Stimulated activated naive CD8-positive, alpha-beta T cell treated with anti-CD3 and anti-CD28 coated beads, Interleukin-15, Interleukin-2, amounts not matched to agents 100 U/mL and 50 U/mL, for 24 hours (primary cell): ENCODE measurements at places on chromosomes 5 and 9.
A peak's percentile ranks its signal among the peaks of the same experiment; 100 is the strongest.

DNA sequence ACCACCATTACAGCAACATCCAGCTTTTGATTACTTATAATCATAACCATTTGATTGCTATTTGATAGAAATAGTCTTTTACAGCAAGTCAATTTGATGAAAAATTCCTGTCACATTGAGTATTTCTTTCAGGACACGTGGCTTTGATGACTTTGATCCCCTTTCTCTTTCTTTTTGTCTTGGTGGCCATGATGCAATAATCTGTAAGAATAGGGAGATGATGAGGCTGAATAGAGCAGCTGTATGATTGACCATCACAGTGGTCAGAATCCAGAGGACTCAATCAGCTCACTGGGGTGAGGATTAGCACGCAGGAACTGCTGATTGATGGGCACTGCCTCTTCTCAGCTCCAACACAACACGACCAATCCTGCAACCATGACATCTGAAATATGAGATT lies 262.7 kb downstream of the PARP8 start:
- no peak for DNase-seq

DNA sequence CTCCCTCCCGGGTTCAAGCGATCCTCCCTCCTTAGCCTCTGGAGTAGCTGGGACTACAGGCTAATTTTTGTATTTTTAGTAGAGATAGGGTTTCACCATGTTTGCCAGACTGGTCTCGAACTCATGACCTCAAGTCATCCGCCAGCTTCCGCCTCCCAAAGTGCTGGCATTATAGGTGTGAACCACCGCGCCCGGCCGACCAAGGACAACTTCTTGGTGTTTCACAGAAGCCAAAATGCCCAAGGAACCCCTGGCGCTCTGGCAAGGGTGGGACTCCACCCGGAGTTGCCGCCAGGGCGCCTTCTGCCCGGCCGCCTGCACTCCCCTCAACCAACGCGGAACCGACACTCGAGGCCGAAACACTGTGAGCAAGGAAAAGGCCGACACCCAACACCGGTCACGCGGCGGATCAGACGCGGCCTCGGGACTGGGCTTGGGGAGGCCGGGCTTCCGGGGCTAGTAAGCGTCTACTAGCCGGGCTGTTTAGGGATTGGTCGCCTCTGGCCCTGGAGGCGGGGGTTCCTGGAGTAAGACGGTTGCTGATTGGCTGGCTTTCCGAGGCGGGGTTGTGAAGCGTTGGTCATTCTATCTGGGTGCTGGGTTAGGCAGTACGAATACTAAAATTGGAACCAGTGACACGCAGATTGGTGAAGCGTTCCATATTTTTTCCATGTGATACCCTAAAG lies 7.7 kb upstream of the CFAP157 start:
- DNase-seq, result peak; percentile 88

- DNase-seq, result no peak
These were observed 33.0 kb upstream of the SLC25A51 start for GRCh38 chr9:37936965-37937364.

DNA sequence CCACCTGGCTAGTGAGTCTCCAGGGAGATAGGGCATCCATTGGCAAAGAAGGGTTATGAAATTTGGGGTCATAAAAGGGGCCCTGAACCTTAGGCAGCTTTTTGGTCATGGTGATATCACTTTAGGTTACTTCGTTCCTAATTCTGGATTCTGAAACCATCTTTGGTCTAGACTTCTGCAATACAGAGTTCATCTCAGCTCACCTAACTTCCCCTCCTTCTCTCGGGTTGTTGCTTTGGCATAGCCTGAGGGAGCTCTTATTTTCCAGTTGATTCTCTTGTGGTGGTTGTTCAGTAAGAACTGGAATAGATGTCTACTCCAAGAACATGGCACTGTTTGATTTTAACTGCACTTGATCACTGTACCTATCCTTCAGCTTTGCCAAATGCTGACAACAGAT lies 148.9 kb upstream of the RUSC2 start:
- no peak for DNase-seq

GRCh38 chr9:7163932-7164331 lies 406.2 kb downstream of the KDM4C start:
- DNase-seq, result no peak

GRCh38 chr5:64653766-64654560 lies 36.3 kb upstream of the SHISAL2B start:
- DNase-seq, result no peak

- no peak for DNase-seq
These were observed 81.5 kb downstream of the NIPBL start for GRCh38 chr5:36957953-36958537.

DNA sequence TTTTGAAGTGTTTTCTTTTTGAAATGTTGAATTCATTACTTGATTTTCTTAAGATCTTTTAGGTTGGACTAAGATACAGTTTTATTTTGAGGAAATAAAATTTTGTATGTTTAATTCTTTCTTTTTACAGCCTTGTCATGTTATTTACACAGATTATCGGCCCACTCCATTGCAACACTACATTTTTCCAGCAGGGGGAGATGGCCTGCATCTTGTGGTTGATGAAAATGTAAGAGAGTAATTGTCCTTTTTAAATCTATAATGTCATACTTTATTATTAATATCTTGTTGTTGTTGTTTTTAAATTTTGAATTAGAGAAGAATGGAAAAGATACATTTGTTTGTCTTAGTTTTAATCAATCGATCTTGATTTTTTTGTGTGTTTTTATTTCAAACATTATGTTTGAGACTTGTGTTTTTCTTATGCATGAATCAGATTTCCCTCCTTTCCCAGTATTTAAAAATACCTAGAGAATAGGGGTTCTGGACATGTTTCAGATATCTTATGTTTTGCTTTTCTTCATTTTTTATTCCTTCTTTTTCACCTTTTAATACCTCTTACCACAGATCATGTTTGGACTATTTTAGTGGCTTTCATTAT lies 36.7 kb downstream of the MTREX start:
- DNase-seq, result peak; percentile 67

DNA sequence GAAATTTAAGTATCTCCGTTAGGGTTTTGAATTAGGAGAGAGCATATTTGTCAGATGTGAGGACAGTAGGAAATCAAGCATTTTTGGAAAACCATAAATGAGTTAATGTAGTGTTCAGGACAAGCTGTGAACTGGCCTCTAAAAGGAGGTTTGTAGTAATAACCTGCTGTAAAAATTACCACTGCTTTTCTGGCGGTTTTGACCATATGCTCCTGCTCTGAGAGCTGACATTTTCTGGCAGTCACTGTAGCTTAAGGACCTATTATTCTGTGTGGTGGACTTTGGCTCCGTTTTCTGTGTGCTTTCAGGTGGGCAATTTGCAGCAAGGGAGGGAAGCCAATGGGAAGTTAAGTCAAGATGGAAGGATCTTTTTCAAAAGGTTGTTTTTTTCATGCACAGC lies 111.1 kb downstream of the SGCD start:
- DNase-seq, result no peak

DNA sequence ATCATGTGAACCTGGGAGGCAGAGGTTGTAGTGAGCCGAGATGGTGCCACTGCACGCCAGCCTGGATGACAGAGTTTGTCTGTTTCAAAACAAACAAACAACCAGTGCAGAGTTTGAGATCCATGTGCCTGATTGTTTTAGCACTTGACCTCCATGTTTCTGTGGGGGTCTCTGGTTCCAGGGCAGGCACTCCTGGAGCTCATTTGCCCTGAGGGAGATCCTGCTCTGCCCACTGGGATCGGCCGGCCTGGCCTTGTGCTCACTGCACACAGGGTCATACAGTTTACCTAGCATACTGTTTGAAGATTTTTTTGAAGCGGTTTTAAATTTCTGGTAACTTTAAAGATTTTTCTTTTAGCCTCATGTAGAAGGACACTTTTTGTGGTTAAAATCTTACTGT lies 78.4 kb downstream of the EHMT1 start:
- DNase-seq, result no peak

GRCh38 chr5:24735284-24735683 lies 90.5 kb upstream of the CDH10 start:
- no peak for DNase-seq

DNA sequence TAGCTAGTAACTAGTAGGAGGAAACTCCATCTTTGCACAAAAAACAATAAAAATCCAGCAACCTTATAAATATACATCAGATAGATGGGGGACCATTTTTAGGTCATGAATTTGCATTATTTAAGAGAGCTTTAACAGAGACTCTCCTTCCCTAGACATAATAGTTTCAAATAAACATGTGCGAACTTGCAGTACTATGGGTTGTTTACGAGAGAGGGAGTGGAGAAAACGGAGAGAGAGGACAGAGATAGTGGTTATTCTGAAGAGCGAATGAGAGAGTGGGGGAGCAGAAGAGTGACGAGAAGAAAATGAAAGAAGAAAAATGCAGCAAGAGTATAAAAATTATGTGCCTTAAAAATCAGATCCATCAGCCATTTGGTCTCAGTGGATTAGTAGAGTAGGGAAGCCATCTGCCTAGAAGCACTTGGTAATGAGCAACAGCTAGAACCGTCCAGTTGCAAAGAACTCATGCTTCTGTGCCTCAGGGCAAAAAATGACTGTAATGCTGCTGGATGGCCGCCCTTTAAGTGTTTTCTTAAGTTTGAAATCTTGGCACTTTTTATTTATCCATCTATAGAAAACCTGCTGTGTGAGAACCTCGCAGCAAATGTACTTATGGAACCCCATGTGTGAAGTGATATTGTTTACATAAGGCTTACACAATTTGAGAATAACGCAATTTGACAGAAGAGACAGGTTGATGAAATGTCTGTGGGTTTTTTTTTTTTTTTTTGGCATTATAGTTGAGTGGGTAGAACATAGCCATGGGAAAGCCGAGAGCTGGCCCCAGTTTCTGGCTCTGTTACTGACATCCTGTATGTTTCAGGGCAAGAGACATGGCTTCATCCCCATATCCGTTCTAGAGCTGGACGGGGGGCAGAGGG lies 95.6 kb upstream of the ZNF608 start:
- no peak for DNase-seq

DNA sequence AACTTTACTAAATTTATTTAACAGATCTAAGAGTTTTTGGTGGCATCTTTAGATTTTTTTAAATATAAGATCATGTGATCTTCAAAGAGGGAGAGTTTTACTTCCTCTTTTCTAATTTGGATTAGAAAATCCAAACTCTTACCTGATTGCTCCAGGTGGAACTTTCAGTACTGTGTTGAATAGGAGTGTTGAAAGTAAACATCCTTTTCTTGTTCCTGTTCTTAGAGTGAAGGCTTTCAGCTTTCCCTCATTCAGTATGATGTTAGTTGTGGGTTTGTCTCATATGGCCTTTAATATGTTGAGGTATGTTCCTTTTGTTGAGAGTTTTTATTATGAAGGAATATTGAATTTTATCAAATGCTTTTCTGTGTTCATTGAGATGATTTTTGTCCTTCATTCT lies 650.0 kb upstream of the SGCD start:
- no peak for DNase-seq

GRCh38 chr5:88388476-88389337 lies 120.1 kb upstream of the TMEM161B start:
- no peak for DNase-seq
